ENCODE measurements at places on chromosomes 11 and 22.

DNA sequence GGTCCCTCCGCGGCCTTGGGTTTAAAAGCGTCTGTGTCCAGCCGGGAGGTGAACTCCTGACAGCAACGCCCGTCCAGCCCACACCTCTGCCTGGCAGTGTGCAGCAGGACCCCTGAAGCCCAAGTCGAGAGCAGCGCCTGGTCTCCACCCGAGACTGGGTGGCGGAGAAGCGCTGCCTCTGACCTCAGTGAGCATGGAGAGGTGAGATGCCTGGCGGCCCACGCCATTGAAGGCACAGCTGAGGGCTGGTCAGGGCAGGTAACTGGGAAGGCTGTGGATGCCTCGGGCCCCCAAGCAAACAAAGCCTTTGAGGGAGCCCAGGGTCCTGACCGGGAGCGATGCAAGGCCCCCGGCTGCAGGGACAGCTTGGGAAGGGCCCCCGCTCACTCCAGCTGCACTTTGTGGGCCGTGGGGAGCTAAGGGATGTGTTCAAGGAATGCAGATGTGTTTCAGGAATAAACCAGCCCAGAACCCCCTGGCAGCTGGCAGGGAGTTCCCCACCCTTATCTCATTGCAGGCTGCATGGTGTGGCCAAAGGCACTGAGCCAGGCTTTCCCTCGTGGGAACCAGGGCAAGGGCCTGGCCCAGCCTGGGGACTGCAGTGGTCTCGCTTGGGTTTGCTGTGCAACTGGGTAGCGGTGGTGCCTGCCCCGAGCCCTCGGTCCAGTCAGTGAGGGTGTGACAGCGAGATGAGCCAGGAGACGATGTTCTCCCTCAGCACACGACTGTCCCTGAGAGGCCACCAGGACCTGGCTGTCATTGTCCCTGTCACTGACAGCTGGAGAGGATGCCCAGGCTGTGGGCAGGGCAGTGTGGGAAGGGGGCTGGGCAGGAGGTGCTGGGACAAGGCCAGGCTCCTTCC is 92.5 kb downstream of the WNT7B start:
- no peak for DNase-seq

- DNase-seq: peak; percentile 52
Measured at GRCh38 chr11:68724293-68724692, 27.0 kb downstream of the TESMIN start.

DNA sequence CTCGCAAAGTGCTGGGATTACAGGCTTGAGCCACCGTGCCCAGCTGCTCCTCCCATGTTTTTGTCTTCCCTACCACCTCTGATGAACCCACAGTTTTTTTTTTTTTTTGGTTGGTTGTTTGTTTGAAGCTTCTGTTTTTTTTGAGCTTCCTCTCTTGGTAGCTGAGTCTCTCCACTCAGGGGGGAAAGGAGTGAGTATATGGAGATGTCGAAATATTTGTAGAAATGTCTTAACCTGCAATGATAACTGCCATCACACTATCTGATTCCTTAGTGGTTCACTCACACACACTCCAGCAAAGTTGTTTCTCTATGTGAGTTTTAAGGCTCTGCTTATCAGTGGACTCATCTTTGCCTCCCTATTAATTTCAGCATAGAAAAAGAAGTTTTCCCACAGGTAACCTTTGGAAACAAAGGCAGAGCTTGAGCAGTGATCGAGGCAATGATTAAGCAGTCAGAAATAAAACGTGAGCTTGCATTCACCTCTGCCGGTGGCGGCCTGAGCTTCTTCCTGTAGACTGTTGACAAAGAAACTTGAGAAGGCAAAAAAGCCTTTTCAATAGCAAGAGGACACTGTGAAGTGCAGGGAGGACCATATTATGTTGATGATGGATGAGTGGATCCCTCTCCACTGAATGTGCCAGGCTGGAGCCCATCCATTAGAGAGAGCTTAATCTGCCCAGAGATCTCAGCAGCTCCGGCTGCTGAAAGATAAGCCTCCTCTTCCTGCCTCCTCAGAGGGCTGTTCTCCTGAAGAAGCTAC is 29.0 kb upstream of the RASSF10 start:
- DNase-seq: no peak

GRCh38 chr22:17205432-17205831 is 13.8 kb downstream of the ADA2 start:
- peak; percentile 28 for DNase-seq

GRCh38 chr22:27601195-27601594 is 200.4 kb downstream of the MN1 start:
- DNase-seq: no peak

- DNase-seq: no peak
Measured at GRCh38 chr22:44667276-44667675, 34.7 kb upstream of the PRR5 start.

DNA sequence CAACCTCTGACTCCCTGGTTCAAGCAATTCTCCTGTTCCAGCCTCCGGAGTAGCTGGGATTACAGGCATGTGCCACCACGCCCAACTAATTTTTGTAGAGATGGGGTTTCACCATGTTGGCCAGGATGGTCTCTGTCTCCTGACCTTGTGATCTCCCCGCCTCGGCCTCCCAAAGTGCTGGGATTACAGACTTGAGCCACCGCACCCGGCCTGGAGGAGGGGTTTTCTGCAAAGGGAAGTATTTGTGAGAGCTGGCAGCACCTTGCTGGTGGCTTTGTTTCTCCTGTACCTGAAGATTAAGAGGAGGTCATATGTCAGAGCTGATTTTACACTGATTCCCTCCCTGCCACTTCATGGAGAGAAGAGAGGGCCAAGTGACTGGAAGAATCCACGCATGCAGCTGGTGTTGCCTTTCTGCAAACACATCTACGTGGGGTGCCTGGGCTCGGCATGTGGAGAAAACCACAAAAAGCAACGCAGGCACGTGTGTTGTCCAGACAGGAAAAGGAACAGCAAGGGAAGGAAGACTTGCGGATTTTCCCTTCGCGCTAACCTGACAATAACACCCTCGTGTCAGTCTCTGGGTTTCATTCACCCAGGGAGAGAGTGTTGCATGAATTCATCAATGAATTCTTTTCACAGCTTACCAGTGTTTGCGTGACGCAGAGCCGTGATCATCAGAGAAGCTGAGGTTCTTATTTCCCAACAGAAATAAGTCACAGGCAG is 61.9 kb downstream of the TSPAN18 start:
- no peak for DNase-seq

GRCh38 chr22:31441652-31442051 is 42.2 kb downstream of the DRG1 start:
- DNase-seq: no peak
